ENCODE measurements at places on chromosomes 2 and 18.

GRCh38 chr2:200351815-200352214 is 45.3 kb downstream of the SPATS2L start:
- DNase-seq: no peak

GRCh38 chr2:29892585-29893259 is 28.7 kb downstream of the ALK start:
- no peak for DNase-seq

GRCh38 chr2:16214861-16215260 is 274.5 kb downstream of the MYCN start:
- no peak for DNase-seq

GRCh38 chr18:48669991-48670750 is 131.3 kb downstream of the CTIF start:
- no peak for DNase-seq

- peak; percentile 96 for DNase-seq
Observed at GRCh38 chr2:234203135-234203984, 152.9 kb downstream of the SPP2 start.

GRCh38 chr2:201174687-201175086 is 8.3 kb upstream of the CASP10 start:
- DNase-seq: no peak

- DNase-seq: no peak
Observed at GRCh38 chr2:136665736-136666135, 99.6 kb upstream of the THSD7B start.

GRCh38 chr18:76387608-76388007 is 107.4 kb downstream of the ZNF516 start:
- DNase-seq: no peak

GRCh38 chr2:46001741-46002506 is 295.3 kb upstream of the EPAS1 start:
- peak; percentile 76 for DNase-seq

Measured in fibroblast of skin of abdomen (primary cell).